MCF 10A (cell line): ENCODE measurements at places on chromosomes 1 and 21.

- H3K27me3 ChIP-seq, result no peaks in the 10 kb centered on the region
- H3K27ac ChIP-seq, result no peak overlapping the region
- no peak for DNase-seq
- H3K4me1 ChIP-seq, result no peaks in the 10 kb centered on the region
These were observed 18.2 kb downstream of the DEPDC1 start for GRCh38 chr1:68478662-68479061.

- H3K4me1 ChIP-seq, result no peaks in the 10 kb centered on the region
- peak within 1 kb of the TSS; percentile 65 for H3K4me3 ChIP-seq
- H3K27me3 ChIP-seq, result peaks cover 11% of the 10 kb centered on the region
- H3K27ac ChIP-seq, result no peak within 1 kb of the TSS
- H3K36me3 ChIP-seq, result no peaks in the 10 kb centered on the region
These were observed at the start of gene HTR1D for GRCh38 chr1:23217421-23218115. HTR1D (minus strand) TSS chr1:23217502; CDS start chr1:23194219, 23,283 bp downstream.

DNA sequence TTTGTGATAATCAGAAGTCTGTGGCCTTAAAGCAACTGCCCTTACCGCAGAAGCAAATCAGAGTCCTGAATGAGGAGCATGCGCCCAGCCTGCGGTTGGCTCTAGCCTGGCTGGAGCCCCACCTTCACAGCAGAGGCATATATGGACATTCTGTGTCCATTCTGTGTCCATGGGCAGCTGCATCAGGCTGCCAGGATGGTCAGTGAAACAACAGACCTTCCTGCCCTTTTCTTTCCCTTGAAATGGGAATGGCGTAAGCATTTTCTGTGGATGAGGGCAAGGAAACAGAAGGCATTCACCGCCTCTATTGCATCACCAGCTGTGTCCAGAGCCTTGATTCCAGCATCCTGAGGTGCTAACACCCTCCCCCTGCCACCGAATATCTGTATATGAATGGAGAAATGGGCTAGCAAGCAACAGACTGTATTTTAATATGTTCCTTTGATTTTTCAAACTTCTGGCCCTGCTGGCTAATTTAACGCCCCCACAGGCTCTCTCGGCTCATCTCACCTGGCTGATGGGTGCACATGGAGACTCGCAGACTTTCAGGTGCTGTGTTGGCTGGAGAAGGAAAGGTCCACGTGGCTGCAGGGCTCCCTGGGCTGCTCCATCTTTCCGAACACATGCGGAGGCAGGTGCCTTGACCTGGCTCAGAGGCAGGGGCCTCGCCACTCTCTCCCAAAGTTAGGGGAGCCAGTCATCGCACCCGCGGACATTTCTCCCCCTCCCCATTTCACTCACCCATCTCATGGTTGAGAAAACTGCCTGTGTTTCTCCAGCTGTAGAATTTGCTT is 159.2 kb downstream of the GALNT2 start:
- DNase-seq, result no peak
- H3K36me3 ChIP-seq, result peaks cover 7% of the 10 kb centered on the region
- no peaks in the 10 kb centered on the region for H3K4me1 ChIP-seq
- H3K27ac ChIP-seq, result no peak overlapping the region
- H3K27me3 ChIP-seq, result no peaks in the 10 kb centered on the region
- H3K4me3 ChIP-seq, result no peak overlapping the region

GRCh38 chr1:6082430-6082971 is 36.8 kb downstream of the KCNAB2 start:
- H3K27me3 ChIP-seq, result no peaks in the 10 kb centered on the region
- H3K27ac ChIP-seq, result no peak overlapping the region
- no peak overlapping the region for H3K4me3 ChIP-seq
- DNase-seq, result no peak
- peaks cover 1% of the 10 kb centered on the region for H3K36me3 ChIP-seq
- no peaks in the 10 kb centered on the region for H3K4me1 ChIP-seq

GRCh38 chr21:26405735-26406361 is 167.2 kb downstream of the CYYR1 start:
- DNase-seq, result peak; percentile 85
- peak overlapping the region; percentile 67 for H3K4me3 ChIP-seq
- no peaks in the 10 kb centered on the region for H3K27me3 ChIP-seq
- H3K27ac ChIP-seq, result peak overlapping the region; percentile 9
- no peaks in the 10 kb centered on the region for H3K36me3 ChIP-seq
- H3K4me1 ChIP-seq, result peaks cover 14% of the 10 kb centered on the region

DNA sequence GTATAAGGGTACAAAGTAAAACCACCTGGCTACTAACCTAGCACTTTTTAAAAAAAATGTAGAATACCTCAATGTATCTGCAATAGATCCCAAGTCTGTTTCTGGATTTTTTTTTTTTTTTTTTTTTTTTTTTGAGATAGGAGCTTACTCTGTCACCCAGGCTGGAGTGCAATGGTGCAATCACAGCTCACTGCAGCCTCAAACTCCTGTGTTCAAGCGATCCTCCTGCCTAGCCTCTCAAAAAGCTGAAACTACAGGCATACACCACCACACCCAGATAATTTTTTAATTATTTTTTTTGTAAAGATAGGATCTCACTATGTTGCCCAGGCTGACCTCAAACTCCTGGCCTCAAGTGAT is 537.5 kb upstream of the CAMK1G start:
- no peak overlapping the region for H3K27ac ChIP-seq
- H3K4me3 ChIP-seq, result no peak overlapping the region
- DNase-seq, result no peak
- no peaks in the 10 kb centered on the region for H3K36me3 ChIP-seq
- no peaks in the 10 kb centered on the region for H3K27me3 ChIP-seq
- peaks cover 21% of the 10 kb centered on the region for H3K4me1 ChIP-seq

DNA sequence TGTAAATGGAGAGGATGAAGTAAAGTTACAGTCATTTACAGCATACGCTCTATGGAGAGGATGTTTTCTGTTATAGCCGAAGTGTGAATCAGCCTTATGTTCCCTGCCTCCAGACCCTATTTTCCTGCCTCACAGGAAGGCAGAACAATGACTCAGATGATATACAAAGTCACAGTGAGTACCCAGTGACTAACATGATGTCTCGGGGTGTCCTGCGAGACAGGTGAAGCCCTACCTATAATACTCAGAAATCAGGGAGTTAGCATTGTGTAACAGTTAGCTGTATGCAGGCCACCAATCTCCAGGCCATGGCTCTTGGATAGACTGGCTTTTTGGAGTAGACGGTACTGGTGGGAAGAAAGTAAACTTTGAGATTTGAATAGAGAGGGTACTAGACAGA is 55.6 kb upstream of the FBXO28 start:
- no peak overlapping the region for H3K4me3 ChIP-seq
- peak; percentile 81 for DNase-seq
- no peak overlapping the region for H3K27ac ChIP-seq
- peaks cover 15% of the 10 kb centered on the region for H3K4me1 ChIP-seq
- H3K36me3 ChIP-seq, result no peaks in the 10 kb centered on the region

DNA sequence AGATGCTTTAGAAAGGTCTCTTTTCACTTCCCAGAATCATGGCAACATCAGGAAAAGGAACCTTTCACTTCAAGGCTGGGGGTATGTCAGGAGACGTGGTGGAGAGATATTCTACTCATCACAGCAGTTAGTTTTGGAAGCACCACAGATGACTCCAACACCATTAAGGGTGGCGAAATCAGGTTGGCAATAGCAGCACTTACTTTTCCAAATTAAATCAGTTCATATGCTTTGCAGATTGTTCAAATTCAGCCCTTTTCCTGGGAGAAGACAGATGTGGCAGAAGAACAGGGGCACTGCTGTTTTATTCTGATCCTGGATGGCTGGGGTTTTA is 79.0 kb downstream of the RUNX1 start:
- H3K4me3 ChIP-seq, result no peak overlapping the region
- H3K27me3 ChIP-seq, result no peaks in the 10 kb centered on the region
- no peak overlapping the region for H3K27ac ChIP-seq
- no peak for DNase-seq
- H3K36me3 ChIP-seq, result peaks cover 7% of the 10 kb centered on the region
- H3K4me1 ChIP-seq, result peaks cover 10% of the 10 kb centered on the region

GRCh38 chr1:51600965-51601364 is 15.9 kb upstream of the OSBPL9 start:
- H3K27me3 ChIP-seq, result no peaks in the 10 kb centered on the region
- no peak for DNase-seq
- H3K4me3 ChIP-seq, result no peak overlapping the region

DNA sequence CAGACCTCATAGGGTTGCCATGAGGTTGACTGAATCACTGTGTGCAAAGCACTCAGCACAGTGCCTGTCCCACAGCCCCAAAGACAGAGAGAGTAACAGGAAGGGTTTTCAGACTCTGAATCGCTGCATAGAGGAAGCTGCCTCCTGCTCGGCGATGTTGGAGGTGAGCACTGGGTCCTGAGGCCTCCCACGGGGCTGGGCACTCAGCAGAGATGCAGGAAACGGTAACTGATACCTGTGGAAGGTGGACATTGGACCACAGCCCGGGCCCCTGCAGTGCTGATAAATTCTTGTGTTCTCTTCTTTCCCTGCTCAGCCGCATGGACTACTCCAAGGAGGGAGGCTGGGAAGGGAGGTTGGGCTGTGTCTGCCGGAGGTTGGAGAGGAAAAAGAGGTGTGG is 389.7 kb downstream of the PTPRU start:
- H3K36me3 ChIP-seq, result no peaks in the 10 kb centered on the region
- no peak overlapping the region for H3K4me3 ChIP-seq
- H3K27me3 ChIP-seq, result no peaks in the 10 kb centered on the region
- no peak for DNase-seq

DNA sequence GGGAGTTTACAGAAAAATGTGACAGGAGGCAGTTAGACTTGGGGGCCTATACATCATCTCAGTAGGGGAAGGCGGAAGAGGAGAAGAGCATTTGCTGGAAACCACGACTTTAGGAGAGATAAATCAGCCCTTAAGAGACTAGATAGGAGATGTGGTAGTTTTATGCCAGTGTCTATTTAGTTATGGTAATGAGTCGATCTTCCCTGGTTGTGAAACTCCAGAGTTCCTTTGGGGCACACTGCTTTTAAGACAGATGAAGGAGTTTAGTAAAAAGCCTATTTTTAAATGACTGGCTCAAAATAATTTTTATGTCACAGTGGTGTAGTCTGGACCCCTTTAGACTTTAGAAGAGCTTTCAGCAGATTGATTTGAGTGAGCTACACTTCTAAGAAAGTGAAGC is 7.8 kb downstream of the PGM1 start:
- no peak overlapping the region for H3K4me3 ChIP-seq
- H3K36me3 ChIP-seq, result peaks cover 4% of the 10 kb centered on the region
- H3K4me1 ChIP-seq, result peaks cover 15% of the 10 kb centered on the region

DNA sequence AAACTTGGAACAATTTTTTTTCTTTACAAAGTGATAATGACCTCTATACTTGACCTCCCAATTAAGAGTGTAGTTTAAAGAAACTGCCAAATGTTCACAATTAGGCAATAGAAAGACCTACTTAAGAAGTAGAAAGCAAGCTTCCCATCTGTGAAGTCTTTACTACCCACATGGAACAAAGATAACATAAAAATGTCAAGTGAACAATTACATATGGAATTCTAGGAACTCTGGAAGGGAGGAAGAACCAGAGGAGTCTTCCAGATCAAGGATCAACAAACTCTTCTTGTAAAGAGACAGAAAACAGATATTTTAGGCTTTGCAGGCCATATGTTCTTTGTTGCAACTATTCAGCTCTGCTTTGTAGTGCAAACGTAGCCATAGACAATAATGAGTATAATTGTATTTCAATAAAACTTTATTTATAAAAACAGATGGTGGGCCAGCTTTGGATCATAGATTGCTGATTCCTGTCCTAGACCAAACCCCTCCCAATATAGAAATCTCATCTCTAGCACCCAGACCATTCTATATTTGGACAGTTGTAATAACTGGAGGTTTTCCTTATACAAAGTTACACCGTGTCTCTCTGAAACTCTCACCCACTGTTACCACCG is 68.4 kb upstream of the MAGI3 start:
- no peak overlapping the region for H3K27ac ChIP-seq
- H3K4me1 ChIP-seq, result peaks cover 24% of the 10 kb centered on the region
- no peaks in the 10 kb centered on the region for H3K27me3 ChIP-seq
- H3K36me3 ChIP-seq, result no peaks in the 10 kb centered on the region
- DNase-seq, result no peak

GRCh38 chr21:25133939-25134338 is 473.3 kb downstream of the MRPL39 start:
- no peak overlapping the region for H3K27ac ChIP-seq
- DNase-seq, result no peak
- H3K36me3 ChIP-seq, result no peaks in the 10 kb centered on the region
- no peaks in the 10 kb centered on the region for H3K27me3 ChIP-seq
- H3K4me3 ChIP-seq, result no peak overlapping the region
- no peaks in the 10 kb centered on the region for H3K4me1 ChIP-seq
